Activated CD8-positive, alpha-beta memory T cell treated with anti-CD3 and anti-CD28 coated beads for 1 hour (primary cell): ENCODE measurements at places on chromosomes 11 and 22.

DNA sequence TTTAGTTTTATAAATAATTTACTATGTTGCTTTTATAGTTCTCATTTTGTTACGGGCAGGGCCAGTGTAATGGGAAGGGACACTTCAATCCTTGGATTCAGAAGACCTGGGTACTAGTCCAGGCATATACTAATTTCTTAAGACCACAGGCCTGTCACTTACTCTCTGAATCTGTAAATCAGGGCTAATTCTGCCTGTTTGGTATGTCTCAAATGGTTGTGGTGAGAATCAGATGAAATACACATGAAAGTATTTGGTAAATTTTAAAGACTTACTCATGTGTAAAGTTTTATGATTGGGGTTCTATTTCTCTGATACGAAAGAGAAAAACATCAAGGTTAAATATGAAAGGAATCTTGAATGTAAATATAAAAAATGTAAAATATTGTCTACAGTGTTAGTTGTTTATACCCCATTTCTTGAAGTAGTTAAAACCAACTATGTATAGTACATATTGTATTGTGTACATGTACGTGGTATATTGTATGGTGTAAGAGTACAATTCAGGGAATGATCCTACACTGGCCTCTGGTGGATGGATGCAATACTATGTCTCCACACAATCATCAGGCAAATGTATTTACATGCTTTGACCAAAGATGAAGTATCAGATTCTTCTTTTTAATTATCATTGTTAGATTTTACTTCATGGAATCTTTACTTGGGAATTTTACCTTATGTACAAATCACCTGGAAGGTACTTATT lies 24.5 kb upstream of the RAG2 start:
- no peak for DNase-seq

- no peak for DNase-seq
These were observed 10.1 kb downstream of the NAGA start for GRCh38 chr22:42060489-42060888.

- DNase-seq: no peak
These were observed 40.7 kb downstream of the POU2F3 start for GRCh38 chr11:120280600-120281051.

DNA sequence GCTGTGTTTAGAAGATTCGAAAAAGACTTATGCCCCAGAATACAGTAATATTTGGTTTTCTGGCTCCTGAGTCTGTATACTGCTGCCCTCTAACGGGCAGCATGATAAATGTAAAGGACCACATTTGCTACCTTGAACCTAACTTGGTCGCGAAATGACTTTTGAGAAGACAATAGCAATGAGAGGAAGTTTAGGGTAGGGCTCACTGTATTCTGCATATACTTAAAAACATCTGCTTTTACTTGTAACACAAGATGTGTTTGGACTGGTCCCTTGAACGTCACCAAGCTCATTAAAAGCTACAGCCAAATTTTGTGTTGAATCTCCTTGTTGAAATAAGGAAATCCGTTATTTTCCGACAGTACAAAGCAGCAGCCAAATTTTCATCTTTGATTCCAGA lies 309.1 kb downstream of the SWAP70 start:
- no peak for DNase-seq

DNA sequence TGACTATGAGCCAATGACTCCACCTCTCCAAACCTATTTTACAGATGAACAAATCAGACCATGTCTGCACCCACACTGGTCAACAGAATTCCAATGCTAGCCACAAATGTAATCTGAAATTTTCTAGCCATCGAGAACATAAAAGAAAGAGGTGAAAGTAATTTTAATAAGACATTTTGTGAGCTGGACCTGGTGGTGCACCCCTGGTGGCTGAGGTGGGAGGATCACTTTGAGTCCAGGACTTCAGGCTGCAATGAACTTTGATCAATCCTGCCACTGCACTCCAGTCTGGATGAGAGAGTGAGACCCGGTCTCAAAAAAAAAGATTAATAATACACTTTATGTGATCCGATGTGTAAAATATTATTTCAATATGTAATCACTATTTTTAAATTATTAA lies 9.4 kb upstream of the RNF185 start:
- DNase-seq: no peak

GRCh38 chr22:50710886-50711285 lies 27.1 kb upstream of the ACR start:
- DNase-seq: no peak

DNA sequence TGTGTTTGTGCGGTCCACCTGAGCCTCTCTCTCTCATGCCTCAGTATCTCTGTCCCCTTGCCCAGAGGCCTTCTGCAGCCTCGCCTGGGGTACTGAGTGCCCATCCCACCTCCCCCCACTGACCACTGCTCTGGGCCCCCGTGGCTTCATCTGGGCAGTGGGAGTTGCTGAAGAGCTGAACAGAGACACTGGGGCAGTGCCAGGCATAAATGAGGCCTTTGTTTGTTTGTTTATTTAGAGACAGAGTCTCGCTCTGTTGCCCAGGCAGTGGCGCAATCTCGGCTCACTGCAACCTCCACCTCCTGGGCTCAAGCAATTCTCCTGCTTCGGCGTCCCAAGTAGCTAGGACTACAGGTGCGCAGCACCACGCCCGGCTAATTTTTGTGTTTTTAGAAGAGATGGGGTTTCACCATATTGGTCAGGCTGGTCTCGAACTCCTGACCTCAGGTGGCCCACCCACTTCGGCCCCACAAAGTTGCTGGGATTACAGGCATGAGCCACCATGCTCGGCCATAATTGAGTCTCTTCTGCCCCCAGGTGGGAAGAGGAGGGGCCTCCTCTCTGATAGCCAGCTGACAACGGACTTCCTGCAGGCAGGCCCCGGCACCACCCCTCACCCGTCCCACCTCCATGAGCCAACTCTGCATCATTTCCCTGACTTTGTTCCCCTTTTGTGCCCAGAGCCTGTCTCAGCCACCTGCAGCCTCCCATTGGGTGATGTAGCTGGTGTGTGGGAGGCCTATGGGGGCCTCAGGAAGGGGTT lies 9.3 kb downstream of the CRYBB3 start:
- DNase-seq: no peak

DNA sequence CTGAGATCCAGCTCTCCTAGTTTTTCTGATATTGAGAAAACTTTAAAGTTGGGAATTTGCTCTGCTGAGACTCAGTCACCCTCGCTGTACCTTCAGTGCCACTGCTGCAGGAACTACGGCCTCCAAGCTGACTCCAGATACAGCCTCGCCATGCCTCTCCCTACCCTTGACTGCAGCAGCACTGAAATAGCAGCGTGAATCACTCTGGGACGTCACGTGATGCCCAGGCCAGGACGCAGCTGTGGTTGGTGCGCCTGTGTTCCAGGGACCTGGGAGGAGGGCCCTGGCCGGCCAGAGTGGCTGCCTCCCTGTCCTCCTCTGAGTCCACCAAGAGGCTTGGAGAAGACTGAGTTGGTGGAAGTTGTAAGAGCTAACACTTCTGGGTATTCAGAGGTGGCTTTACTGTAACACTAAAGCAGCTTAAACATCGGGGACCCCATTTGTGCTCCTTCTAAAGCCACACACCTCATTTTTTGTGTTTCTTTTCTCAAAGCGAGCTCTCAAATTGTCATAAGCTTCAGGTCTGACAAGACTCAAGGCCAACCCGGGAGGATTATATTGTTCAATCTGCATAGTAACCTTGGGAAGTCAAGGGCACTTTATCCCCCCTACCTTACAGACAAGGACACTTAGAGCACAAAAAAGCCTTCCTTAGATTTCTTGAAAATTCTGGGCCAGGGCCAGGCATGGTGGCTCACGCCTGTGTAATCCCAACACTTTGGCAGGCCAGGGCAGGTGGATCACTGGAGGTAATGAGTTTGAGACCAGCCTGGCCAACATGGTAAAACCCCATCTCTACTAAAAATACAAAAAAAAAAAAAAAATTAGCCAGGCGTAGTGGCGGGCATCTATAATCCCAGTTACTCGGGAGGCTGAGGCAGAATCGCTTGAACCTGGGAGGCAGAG lies 4.2 kb upstream of the STIP1 start:
- no peak for DNase-seq

GRCh38 chr22:32018056-32018455 lies 25.0 kb upstream of the SLC5A1 start:
- DNase-seq: no peak

DNA sequence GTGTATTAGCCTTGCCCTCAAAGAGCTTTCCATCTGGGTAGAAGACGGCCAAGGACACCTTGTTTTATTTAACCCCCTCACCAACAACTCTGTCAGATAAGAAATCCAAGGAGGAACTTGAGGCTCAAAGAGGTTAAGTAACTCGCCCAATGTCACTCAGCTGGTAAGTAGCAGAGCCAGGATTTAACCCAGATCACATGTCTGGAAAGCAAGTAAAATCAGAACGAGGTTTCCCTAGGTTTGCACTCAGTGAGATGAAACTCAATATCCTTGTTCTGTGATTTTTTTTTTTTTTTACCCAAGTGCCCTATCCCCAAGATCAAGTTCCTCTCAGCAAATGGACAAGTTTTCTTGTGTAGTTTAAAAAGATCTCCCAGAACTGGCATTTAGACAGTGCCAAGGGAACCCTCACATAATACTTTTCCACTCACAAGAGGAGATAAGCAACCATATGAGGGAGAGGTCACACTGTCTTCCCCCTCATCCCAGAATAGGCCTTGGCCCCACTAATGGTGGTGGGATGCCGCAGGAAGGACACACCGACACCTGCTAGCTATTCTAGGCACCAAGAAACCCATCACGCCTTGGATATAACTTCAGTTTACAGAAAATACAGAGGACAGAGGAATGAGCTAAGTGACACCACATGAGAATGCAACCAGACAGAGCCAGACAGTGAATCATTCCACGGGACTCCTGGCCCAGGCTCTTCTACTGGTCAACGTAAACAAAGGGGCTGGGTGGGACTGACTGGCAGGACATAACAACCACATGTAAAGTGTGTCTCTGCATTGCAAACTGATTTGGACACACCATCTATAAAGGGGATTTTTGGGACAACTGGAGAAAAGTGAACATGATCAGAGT lies 8.6 kb upstream of the ARAP1 start:
- no peak for DNase-seq

GRCh38 chr11:35918716-35919115 lies 25.1 kb upstream of the LDLRAD3 start:
- DNase-seq: no peak
